ENCODE measurements at places on chromosomes 5 and 9.

- DNase-seq: no peak
Observed at GRCh38 chr5:114924769-114925168, 244.9 kb downstream of the TRIM36 start.

- DNase-seq: no peak
Observed at GRCh38 chr9:794386-794785, 47.1 kb upstream of the DMRT1 start.

DNA sequence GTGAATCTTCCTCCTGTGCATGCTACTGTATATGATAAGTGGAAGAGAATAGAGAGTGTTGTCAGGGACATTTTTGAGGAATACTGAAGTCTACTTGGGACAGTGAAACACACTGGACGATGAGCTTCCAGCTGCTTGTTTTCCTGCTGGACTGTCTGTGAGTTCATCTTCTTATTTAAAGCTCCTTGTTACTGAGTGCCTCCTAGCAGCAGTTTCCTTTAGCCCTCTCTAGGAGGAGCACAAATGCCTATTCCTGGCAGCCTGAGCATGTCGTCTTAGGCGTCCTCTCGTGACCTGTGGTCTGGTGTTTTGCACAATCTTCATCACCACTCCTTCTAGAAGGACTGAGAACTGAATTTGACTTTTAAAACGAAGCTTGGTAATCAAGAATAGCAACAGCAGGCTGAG lies 43.8 kb downstream of the ANKRD33B start:
- DNase-seq: peak; percentile 32

DNA sequence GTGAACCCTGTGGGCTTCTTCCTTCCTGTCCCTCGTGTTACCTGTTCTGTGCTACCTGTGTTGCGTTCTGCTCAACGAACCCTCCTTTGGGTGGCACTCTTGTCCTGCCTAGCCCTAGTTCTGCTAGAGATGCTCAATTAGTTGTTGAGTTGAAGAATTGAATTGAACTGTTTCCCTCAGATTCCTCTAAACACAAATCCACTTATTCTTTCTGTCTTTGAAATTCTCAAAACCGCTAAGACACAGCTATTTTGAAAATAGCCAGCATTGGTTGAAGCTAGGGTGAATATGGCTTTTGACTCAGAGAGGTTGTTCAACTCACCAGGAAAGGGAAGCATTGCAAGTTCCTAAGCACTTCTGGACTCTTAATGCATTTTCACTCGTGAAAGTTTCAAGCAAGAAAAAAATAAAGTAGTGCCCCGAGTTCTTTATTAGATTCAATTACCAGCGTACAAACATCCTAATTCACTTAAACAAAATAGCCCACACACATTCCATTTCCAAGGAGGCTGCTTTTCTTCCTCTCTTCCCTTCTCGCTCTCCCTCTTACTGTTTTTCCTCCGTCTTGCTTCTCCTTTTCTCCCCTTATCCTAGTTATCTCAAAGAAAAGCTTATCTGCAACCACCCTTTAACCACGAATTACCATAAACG lies 642 bp upstream of the ITGA1 start:
- DNase-seq: no peak

GRCh38 chr9:98980291-98980690 lies 36.6 kb downstream of the COL15A1 start:
- DNase-seq: peak; percentile 59

- DNase-seq: no peak
Observed at GRCh38 chr5:53200306-53200705, 90.7 kb upstream of the MOCS2 start.

- DNase-seq: no peak
Observed at GRCh38 chr9:75941577-75942311, 51.3 kb downstream of the PCSK5 start.

DNA sequence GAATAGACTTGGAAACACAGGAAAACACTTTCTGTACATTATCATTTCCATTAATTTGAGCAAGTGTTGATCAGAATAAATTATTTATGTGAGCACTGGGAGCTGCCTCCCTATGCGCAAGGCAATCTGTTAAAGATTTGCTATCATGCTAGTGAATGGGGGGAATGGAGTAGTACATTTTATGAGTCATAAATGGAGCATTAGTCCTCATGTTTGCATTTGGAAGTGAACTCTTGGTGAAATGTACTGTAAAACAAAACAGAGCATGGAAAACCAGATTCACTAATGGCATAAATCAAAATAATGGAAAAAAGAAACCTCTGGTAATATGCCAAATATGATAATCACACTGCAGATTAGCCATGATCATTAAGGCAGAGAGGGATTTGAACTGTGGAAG lies 40.5 kb upstream of the TMC1 start:
- DNase-seq: no peak

DNA sequence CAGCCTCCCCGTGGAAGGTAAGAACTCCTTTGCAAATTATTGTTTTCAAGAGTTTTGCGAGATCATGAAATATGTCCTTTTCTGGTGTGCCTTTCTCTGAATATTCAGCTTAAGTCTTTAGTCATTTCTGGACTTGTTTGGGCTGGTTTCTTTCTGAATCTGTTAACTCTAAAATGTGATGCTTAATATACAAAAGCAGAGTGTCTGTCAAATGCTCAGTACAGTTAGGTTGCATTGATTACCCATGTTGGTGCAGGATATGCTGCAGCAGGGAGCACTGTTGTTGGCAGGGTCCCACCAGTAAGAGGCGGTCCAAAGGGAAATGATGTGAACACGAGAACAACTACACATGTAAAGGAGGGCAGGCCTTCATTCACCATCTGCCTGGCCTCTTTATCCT lies 47.7 kb downstream of the SPTAN1 start:
- DNase-seq: no peak

DNA sequence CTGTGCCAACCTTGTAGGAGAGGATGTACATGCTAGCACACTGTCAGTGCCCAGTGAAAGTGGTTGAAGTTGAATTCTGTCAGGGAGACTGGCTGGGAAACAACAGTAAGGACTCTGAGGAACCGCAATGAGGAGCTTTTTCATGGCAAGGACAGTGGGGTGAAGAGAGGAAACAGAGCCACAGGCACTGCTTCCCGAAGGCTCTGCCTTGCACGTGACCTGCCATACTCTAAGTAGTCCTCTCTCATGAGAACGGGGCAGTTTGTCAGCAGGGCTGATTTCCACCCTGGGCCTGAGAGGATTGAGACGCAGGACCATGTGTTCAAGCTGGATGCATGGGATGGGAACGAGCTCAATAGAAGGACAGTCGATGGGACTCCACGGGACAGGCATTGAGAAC lies 106.6 kb upstream of the CTSL start:
- no peak for DNase-seq

- DNase-seq: no peak
Observed at GRCh38 chr5:179495906-179496455, 54.4 kb upstream of the RUFY1 start.

- DNase-seq: no peak
Observed at GRCh38 chr5:2005101-2006041, 122.6 kb upstream of the IRX4 start.

DNA sequence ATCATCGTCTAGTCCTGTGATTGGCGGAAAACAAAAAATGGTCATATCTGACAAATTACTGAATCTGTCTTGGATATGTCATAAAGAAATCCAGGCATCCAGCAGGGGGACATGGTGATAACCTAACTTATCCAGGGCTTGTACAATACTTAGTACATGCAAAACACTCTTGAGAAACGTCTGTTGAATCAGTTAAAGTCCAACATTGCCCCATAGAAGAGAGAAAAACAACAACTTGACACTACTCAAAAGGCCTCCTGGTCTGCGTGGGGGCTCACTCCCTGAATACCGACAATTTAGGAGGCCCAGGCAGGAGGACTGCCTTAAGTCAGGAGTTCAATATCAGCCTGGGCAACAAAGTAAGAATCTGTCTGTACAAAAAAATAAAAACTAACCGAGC lies 217.5 kb downstream of the DCP2 start:
- DNase-seq: no peak

DNA sequence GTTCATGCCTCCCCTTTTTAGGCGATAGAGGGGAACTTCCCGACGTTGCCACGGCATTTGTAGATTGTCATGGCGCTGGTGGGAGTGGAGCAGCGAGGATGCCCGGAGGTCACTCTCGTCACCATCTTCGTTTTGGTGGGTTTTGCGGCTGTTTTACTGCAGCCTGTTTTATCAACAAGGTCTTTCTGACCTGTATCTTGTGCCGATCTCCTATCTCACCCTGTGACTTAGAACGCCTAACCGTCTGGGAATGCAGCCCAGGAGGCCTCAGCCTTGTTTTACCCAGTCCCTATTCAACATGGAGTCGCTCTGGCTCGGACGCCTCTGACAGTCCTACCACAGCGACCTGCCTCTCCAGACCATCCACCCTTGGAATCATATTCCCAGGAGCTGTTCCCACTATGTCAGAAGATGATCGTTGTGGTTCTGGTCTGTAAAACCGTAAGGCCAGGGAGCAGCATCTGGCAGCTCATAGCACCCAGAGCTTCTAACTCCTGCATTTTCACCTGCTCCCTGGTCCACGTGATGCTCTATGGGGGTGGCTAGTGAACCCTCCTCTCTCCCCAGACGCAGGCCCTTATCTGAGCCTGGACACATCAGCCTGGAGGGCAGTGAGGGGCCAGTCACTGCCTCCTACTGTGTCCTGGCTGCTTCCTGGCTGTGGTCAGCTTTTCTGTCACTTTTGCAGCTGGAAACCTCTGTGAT lies 35.1 kb upstream of the CLK4 start:
- no peak for DNase-seq

DNA sequence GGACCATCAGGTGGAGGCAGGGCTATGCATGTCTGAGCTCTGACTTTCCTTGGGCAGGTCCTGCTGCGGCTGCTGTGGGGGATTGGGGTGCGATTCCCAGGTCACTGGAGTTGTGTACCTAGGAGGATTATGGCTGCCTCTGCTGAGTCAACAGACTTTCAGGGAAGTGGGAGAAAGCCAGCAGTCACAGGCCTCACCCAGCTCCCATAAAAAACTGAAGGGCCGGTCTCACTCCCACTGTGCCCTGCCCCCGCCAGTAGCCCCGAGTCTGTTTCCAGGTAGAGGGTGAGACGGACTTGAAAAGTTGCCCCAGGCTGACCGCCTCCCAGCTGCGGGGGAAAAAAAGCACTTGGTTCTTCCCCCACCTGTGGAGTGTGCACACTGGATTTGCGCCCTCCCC lies 76.7 kb downstream of the FAM170A start:
- no peak for DNase-seq

DNA sequence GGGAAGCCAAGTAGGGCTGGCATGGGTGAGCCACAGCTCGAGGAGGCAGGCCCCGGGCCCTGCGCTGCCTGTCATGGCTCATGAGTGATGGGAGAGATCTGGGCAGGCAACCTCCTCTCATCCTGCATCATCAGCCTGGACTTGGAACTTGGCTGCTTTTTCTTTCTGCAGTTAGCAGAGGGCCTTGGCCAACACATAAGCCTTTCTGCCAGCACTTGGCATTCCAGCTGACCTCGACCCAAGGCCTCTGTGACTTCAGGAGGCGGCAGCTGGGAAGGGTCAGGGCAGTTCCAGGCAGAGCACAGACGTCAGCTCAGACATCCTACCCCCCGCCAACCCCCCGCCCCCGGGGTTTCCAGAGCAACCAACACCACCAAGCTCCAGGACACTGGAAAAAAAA lies 7.6 kb downstream of the S1PR3 start:
- DNase-seq: peak; percentile 65

DNA sequence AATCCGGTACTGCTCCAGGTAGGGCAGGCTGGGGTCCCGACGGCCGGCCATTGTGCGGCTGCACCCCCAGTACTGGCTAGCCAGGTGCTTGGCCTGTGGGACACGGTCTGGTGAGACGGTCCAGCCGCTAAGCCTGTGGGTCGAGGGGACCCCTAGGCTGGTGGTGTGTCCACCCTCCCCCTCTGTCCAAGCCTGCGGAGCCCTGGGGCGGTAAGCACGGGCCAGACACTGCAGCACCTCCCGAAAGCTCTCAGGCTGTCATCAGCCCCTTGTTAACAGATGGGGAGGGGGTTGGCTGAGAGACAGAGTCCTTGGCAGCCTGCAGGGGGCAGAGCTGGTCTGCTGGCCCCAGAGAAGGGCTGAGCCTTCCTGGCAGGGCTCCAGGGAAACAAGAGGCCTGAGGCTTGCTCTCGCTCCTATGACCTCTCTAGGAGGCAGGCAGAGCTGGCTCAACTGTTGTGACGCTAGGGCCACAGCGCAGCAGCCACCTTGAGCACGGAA lies 11.8 kb upstream of the MRNIP start:
- DNase-seq: no peak

DNA sequence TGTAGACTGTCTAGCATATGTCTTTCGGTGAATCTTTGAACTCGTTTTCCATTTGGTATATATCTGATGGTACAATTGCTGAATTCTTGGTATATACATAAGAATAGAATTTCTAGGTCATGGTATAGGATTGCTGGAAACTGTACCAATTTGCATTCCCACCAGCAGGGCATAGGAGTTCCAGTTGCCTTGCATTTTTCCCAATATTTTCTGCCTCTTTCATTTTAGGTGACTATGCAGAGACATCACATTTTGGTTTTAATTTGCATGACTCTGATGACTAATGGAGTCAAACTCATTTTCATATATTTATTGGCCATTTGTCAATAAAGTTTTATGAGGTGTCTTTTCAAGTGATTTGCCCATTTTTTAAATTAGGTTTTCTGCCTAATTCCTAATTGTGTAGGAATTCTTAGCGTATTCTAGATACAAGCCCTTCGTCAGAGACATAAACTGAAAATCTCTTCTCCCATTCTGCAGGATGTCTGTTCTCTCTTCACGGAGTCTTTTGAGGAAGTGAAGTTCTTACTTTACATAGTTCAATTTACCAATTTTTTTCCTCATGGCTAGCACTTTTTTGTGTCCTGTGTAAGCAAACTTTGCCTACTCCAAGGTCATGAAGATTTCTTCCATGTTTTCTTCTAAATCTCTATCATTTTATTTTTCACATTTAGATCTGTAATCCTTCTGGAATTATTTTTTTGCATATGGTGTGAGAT lies 28.9 kb upstream of the PDCD1LG2 start:
- DNase-seq: no peak

GRCh38 chr5:174010365-174010764 lies 21.4 kb downstream of the C5orf47 start:
- no peak for DNase-seq

DNA sequence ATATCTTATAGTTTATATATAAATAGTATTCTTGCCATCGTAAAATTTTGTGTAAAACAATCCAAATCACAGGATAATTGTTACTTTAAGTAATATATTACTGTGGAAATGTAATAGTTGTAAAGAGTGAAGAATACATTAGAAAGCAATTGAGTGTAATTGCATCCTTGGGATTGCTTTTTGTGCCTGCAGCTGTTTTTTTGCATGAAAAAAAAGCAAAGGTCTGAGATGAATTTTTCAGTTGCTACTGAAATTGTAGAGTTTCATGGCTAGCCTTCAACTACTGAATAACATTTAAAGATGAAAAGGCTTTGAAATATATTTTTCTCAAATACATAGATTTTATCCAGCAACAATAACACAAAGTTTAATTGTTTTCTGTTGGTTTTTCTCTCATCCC lies 232.0 kb upstream of the FAM174A start:
- DNase-seq: no peak

GRCh38 chr5:169104937-169105494 lies 195.9 kb downstream of the SLIT3 start:
- peak; percentile 36 for DNase-seq

Measured in right hindlimb (tissue), 1 donor.